Renal cortical epithelial cell (primary cell): ENCODE measurements at places on chromosomes 12 and 14.
A peak's percentile ranks its signal among the peaks of the same experiment; 100 is the strongest.

GRCh38 chr12:3319723-3320492, 171.1 kb upstream of the PRMT8 start:
- DNase-seq: no peak

- no peak for DNase-seq
These were observed 1.3 kb downstream of the SENP1 start for GRCh38 chr12:48104531-48104930.

DNA sequence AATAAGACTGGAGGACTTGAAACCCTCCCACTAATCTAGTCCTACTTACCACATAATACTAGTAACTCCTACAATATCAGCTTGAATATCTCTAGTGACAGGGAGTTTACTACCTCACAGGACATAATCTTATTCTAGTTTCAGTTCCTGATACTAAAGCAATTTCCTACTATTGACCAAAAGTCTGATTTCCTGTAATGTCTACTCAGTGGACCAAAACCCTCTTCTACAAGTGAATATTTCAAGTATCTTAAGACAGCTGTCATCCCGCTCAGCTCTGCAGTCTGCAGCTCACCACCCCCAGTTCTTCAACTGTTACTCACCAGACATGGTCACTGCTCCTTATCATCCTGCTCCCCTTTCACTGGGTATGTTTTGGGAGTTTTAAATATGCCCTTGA, 70.8 kb upstream of the TMCC3 start:
- DNase-seq: no peak

GRCh38 chr14:68033336-68033932, 213.9 kb downstream of the RAD51B start:
- peak; percentile 28 for DNase-seq

- DNase-seq: no peak
These were observed 35.4 kb downstream of the TM7SF3 start for GRCh38 chr12:26978801-26979200.

DNA sequence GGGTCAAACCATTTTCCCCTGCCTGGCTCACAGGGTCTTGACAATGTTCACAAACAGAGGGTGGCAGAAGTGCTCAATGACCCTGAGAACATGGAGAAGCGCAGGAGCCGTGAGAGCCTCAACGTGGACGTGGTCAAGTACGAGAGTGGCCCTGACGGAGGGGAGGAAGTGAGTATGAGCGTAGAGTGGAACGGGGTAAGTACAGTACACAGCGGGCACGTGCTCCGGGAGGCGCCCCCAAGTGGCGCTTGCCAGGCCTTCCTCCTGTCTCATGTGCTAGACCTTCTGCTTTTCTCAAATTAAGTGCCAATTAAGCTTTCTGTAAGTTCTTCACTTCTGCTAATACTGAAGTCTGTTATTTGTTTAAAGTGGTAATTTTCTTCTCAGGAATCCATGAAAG, 35.9 kb downstream of the XRCC3 start:
- no peak for DNase-seq

DNA sequence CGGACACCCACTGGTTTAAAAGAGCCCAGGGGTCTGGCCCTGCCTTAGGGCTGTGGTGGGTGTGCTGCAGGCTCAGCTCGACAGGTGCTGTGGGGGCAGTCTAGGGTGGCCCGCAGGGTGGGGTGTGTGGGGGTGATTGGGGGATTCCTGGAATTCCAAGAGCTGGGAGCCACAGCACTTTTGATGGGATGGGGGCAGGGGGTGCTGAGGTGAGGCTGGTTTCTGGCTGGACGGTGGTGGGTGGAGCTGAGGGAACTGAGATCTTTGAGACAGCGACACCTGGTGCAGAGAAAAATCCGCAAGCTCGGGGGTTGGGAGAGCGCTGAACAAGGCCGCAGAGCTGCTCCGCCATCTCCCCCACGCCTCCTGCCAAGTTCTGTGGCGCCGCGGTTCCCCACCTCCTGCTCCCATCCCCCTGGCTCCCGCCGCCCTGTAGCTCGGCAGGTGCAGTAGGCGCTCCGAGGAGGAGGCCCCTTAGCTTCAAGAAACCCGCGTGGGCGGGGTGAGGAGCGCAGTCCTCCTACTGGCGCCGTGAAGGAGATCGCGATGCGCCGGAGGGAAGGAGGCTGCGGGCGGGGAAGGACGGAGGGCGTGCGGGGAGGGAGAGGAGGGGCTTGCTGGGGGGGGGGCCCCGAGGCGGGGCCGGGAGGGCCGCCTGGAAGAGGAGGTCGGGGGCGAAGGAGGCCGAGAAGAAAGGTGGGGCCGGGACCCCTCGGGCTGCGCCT, 1.3 kb upstream of the TEDC1 start:
- peak; percentile 86 for DNase-seq

DNA sequence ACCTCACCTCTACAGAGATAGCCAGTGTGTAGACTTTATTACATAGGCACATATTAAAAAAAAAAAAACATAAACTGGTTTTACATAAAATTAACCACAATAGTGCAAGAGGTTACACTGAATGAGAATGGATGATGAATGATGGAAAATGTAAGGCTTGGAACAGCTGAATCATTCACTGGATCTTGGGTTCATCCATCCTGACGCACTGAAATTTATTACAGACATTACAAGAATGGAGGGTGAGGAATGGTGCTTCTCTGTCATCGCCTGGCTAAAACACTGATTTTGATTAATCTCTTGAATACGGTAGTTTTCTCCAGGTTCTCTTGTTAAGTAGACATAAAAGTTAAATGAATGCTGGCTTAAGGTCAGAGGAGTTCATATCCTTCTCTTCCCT, 40.0 kb upstream of the GTF2A1 start:
- no peak for DNase-seq

GRCh38 chr12:27361372-27361771, 28.7 kb downstream of the BMAL2 start:
- DNase-seq: no peak

GRCh38 chr12:13561923-13562322, 365.4 kb downstream of the EMP1 start:
- no peak for DNase-seq
